ENCODE measurements at places on chromosomes 2 and 18.

DNA sequence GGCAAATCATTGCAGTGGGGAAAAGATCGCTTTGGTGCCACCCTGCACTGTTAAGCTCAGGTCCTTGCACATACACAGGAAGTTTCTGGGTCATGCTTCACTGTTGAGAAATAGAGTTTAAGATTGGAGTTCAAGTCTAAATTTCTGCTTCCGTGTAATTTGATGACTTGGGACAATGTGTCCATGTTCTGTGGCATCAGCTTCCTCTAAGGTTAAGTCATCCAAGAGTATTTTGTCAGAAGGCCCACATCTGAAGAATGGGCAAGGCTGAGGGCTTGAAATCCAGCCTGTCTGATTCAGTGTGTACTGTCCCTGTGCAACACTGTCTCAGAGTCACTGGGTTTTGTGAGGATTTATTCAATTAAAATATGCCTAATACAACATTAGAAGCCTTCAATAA lies 880.7 kb downstream of the SUCLG1 start:
- no peak for DNase-seq

GRCh38 chr2:65158557-65158956 lies 28.7 kb upstream of the RAB1A start:
- no peak for DNase-seq

DNA sequence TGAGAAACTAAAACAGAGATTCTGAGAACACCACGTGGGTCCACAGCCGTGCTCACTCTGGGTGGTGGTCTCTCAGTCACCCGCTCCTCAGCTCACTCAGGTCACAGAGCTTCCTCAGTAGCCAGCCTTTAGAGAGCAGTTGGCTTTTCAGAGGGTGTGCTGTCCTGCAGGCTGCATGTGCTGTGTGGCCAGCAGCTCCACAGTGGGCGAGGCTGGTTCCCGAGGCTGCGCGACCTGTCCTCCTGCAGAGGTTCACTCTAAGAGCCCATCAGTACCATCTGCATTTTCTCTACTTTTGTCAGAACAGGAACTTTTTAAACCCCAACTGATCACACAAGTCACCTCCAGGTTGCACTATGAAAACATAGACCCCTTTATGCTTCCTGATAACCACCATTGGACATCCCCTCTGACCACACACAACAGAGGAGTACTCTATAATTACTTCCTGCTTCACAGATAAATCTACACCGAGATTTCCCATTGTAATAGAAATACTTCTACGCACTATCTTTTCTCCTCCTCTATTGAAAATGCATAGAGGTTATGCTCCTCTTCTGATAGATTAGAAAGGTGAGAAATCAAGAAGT lies 93.1 kb downstream of the GYPC start:
- no peak for DNase-seq

DNA sequence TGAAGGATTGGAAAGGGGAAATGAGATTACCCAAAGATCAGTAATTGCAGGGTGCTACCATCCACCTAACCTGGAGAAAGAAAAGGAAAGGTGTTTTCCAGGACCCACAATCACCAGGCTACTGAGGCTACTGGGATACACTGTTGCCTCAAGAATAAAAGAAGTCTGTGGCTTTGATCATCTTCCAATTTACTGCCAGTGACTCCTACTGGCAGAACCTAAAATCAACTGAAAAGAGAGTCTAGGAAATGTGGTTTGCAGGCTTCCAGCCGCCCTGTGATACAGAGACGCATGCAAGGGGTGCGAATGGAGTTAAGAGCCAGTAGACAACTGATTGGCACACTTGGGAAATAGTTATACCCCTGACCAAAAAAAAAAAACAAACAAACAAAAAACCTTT lies 16.6 kb upstream of the TTL start:
- no peak for DNase-seq

- no peak for DNase-seq
These were observed 42.6 kb upstream of the CHST9 start for GRCh38 chr18:27227721-27228120.

Measured in stimulated activated CD4-positive, alpha-beta T cell treated with anti-CD3 and anti-CD28 coated beads, TNF-alpha, amount 100 ng/mL, for 1 hour (primary cell).